Left cardiac atrium (tissue), 4 donors: ENCODE measurements at places on chromosomes 1 and 21.
A peak's percentile ranks its signal among the peaks of the same experiment; 100 is the strongest.

DNA sequence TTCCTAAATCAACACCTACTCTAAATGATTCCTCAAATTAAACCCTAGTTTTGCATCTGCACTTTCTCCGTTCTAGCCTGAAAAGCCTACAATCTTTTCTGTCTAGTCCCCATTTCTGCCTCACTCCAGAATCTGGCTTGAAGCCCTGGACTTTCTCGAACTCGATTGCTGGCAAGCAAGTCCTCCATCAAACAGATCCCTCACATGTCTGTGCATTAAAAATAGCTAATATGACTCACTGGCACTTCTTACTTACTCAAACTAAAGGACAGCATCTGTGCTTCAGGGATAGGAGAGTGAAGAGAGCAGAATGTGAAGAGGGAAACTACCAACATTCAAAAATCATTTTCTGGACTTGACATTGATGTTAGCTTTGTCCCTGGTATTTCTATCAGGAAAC, 51.8 kb upstream of the CXADR start:
- DNase-seq, result peak; percentile 44

GRCh38 chr1:2785631-2786328, 15.7 kb downstream of the TTC34 start:
- DNase-seq, result no peak

DNA sequence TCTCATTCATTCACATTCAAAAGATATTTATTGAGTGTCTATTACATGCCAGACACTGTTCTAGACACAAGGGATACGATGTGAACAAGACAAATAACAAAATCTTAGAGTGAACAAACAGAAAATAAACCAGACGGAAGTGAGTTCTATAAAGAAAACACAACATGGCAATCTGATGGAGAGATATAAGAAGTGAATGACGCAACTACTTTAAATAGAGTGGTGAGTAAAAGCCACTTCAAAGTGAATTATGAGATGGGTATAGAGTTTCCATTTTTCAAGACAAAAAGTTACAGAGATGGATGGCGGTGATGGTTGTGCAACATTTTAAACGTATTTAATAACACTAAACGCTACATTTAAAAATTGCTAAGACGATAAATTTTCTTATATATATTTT, 75.4 kb downstream of the CEP170 start:
- DNase-seq, result no peak

- DNase-seq, result no peak
Measured at GRCh38 chr1:161910604-161911003, 113.1 kb downstream of the OLFML2B start.

- peak; percentile 64 for DNase-seq
Measured at GRCh38 chr1:4655674-4656532, 1.5 kb downstream of the AJAP1 start.

- no peak for DNase-seq
Measured at GRCh38 chr1:63005812-63006211, 221.9 kb downstream of the ATG4C start.

GRCh38 chr21:34147792-34148418, 74.5 kb downstream of the MRPS6 start:
- DNase-seq, result no peak

DNA sequence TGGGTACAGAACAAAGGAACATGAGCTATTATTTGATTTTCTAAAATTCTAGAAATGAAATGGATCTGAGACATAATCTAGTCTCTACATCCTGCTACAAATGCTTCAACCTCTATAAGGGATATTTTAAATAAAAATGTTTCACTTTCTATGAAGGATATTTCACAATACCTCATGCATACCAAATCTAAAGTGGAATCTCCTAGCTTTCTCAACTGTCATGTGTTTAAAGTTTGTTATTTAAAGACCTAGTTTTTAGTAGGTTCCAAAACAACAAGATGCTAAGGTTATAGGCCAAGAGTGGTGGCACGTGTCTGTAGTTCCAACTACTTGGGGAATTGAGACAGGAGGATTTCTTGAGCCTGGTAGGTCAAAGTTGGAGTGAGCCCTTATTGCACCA, 47.6 kb downstream of the KDM5B start:
- no peak for DNase-seq

DNA sequence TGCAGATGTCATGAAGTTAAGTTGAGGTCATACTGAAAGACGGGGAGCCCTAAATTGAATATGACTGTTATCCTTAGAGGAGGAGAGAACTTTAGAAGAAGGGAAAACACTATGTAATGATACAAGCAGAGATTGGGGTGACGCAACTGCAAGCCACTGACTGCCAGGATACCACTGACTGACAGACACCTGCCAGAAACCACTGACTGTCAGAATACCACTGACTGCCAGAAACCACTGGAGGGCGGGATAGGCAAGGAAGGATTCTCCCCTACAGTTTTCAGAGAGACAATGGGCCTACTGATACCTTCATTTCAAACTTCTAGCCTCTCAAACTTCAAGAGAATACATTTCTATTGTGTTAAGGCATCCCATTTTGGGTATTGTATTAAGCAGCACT, 388.7 kb downstream of the USH2A start:
- DNase-seq, result no peak

GRCh38 chr1:2355373-2356261, 35.7 kb downstream of the MORN1 start:
- peak; percentile 13 for DNase-seq

DNA sequence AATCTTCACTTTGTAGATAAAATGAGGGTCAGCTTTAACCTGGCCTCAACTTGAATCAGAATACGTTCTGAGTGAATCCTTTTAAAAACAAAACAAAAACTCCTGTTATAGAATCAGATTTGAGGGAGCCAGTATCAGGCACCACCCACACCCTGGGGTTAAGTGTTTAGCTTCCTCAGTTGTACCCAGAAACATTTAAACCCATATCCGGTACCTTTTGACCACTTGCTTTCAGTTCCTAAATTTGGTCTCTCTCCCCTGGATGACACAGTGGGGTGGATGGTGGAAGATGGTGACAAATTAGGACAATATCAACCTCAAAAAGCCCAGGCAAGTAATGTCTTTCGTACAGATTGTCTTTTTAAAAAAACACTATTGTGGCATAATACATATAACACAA, 10.4 kb downstream of the KLHDC7A start:
- no peak for DNase-seq

- DNase-seq, result no peak
Measured at GRCh38 chr1:104294259-104294658, 544.6 kb downstream of the AMY1C start.

DNA sequence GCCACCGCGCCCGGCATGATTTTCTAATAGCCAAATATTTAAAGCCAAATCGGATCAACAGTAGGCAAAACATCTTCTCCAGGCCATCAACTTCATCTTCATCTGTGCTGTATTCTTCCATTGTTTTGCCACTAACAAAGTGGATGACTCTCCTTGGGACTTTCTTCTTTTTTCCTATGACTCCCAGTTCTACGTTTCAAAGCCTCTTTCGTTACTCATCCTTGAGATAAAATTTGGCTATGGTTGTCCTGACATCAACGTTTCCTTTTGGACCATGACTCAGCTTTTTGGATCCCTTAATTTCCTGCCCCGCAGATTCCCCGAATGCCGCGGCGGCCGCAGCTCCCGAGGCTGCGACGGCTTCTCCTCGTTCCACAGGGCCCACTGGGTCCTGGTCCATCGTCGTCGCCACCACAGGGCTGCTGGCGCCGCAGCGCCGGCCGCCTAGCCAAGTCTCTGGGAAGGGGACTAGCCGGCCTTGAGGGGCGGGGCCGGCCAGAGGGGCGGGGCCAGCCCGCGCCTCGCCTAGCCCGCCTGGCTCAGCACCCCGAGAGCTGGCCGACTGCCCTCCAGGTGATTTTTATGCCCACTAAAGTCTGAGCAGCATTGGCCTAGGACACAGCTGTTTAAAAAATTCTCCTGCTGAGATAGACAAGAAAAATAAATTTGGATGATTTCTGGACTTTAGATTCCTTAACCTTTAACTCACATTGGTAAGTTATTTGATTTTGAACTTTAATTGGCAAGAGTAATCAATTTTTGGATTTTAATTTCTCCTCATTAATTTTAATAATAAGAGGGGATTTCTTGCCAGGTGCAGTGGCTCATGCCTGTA, 93.9 kb downstream of the ADCY10 start:
- DNase-seq, result peak; percentile 87

GRCh38 chr1:159829273-159829634, 2.6 kb downstream of the SLAMF8 start:
- DNase-seq, result peak; percentile 49

DNA sequence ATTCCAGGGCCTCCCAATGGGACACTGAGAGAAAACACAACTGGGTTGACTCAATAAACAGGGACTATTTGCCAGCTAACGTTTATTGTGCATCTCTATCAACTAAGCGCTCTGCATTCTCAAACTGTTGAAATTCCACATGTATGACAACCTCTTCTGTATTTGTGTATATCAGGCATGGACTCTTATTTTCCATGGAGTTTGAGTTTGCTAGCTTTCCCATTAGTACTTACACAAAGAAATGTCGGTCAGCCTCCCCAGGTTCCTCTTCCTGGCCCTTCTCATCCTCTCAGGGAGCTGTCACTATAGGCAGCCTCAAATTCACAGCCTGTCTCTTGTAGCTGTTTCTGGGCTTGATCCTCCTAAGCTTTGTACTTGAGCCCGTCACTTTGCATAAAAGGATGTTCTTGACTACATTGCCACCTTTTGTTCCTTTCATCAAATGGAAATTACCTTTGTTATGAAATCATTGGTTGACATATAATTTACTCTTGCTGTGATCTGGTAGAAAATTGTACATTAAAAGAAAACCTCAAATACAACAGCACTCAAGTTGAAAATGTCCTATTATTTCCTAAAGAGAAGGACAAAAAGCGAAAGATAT, 60.0 kb upstream of the NTPCR start:
- no peak for DNase-seq

DNA sequence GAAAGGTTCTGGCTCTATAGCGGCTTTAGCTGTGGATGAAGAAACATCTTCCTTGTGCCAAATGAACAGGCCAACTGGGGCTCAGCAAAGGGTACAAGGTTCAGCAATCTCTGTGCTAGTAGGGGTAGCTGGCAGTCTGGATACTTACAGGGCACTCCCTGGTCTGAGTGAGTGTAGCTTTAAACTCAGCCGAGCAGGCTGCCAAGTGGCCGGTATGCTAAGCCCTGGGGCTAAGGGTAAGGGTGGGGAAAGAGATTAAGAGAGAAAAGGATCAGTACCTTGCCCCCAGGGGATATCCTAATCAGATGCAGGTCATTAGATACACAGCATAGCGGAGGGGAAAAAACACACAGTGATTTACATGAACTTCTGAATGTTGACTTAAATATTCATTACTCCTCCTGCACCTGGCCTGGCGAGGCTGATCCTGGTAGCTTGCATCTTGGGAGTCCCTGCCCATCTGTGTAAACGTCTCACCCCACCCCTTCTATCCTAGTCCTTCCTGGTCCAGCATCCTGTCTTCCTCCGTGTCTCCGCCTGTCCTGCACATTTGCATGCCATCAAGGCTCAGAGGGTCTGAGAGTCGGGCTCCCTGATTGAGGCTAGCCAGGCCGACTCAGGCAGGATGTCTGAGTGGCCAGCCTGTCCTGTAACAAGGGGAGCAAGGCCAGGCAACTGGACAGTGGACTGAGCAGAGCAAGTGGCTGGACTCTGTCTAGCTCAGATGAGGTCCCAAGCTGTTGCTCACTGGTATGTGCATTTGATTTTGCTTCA, 39.5 kb upstream of the CNTN2 start:
- no peak for DNase-seq

- no peak for DNase-seq
Measured at GRCh38 chr1:208136459-208137182, 107.6 kb downstream of the PLXNA2 start.

GRCh38 chr1:42168391-42168670, 3.8 kb upstream of the GUCA2A start:
- DNase-seq, result no peak

GRCh38 chr1:228891272-228892034, 156.2 kb downstream of the RHOU start:
- no peak for DNase-seq

DNA sequence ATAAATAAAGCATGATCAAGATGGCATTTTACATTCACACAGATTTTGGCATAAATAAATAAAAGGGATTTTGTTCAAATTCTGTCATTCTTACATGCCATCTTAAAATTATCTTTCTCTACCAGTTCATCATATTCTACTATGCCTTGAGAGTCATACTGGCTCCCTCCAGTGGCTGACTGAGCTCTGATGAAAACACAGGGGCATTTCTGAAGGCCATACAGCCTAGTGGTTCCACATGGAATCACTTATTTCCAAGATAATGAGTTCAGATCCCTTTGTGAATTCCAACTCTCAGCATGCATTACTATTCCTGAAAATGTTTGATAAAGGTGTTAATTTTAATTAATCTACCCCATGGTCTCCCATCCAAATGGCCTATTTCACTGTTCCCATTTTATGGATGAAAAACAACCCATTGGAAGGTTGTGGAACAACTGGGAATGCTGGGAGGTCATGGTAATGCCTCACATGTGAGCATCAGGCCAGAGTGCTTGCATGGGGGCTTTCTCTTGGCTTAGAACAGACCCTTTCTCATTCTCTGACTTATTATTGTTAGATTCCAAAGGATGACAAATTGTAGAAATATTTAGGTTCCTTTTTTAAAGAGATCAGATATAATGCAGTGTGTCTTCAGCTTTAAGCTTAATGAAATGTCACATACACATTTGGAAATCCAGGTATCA, 622.4 kb upstream of the PKN2 start:
- peak; percentile 61 for DNase-seq

DNA sequence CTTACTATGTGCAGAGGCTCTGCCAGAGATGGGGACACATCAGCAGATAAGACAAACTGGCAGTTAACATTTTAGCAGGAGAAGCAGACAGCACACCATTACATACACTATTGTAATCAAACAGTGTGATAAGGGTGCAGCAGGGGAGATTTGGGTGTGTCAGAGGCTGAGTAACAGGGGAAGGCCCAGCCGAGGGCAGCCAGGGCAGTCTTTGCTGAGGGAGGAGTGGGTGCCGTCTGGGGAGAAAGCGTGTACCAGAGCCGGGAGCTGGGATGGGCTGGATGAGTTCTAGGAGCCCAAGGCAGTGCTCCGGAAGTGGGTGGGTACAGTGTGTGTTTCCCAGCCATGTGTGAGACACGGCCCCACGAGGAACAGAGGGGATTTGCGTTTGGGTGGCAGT, 31.2 kb downstream of the KCNA10 start:
- no peak for DNase-seq

- DNase-seq, result no peak
Measured at GRCh38 chr1:183753464-183753891, 51.4 kb upstream of the RGL1 start.

DNA sequence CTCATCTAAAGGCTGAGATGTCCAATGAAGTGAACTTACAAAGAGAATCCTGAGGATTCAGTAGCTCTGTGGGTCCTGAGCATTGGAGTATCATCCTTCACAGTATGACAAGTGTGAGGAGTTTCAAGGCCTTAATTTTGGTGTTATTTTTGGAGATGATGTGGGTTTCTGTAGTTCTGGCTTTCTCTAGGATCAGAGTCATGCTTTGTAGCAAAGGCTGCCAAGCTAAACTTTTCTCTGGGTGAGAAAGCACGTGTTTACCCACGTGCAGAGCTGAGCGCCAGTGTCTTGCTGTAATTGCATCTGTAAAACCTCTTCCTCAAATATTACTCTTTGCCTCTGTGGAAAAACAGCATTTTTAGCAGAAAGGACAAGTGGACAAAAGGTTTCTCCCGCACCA, 387.8 kb upstream of the LYPLAL1 start:
- peak; percentile 70 for DNase-seq

- no peak for DNase-seq
Measured at GRCh38 chr1:78072216-78072615, 26.4 kb downstream of the GIPC2 start.
